ENCODE measurements at places on chromosomes 5 and 9.

DNA sequence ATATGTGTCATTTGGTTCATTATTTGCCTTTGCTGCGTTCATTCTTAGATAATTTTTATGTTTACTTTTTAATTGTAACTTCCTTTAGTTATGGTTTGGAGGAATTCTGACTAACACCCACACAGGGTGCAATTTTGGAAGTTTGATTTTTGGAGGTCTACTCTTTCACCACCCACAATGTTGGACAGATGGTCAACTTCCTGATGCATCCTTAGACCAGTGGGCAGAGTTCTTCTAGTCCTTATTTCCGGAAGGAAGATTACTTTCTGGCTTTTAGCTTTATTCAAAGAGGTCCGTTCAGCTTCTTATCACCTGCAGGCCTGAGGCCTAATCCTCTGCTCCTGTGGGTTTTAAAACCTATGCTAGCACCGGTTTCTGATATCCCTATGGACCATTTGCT, 126.7 kb downstream of the MTX3 start:
- DNase-seq = no peak

GRCh38 chr5:141815051-141815795, 63.0 kb downstream of the PCDH1 start:
- no peak for DNase-seq

DNA sequence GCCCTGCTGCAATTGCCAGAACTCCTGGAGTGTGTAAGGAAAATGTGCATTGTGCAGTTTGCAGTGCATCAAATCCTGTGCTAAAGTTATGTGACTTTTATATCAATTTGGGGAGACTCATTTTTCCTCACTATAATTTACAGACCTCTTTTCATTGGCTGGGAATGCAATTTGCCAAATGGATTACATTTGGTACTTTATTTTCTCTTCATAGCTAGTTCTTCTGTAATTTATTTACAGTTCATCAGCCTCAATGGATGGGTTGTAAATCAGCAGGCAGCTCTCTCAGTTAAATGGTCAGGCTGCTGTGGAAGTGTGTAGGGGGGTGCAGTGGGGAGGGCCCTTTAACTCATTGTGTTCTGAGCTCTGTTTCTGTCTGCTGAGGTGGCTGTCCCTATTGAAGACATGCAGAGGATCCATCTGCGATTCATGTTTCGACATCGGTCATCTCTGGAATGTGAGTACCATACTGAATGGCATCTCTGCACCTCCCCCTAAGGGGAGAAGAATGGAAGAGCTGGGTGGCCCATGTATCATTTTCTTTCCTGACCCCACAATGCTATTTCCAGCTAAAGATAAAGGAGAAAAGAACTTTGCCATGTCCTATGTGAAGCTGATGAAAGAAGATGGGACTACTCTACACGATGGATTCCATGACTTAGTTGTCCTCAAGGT, 74.6 kb downstream of the DOCK2 start:
- no peak for DNase-seq

DNA sequence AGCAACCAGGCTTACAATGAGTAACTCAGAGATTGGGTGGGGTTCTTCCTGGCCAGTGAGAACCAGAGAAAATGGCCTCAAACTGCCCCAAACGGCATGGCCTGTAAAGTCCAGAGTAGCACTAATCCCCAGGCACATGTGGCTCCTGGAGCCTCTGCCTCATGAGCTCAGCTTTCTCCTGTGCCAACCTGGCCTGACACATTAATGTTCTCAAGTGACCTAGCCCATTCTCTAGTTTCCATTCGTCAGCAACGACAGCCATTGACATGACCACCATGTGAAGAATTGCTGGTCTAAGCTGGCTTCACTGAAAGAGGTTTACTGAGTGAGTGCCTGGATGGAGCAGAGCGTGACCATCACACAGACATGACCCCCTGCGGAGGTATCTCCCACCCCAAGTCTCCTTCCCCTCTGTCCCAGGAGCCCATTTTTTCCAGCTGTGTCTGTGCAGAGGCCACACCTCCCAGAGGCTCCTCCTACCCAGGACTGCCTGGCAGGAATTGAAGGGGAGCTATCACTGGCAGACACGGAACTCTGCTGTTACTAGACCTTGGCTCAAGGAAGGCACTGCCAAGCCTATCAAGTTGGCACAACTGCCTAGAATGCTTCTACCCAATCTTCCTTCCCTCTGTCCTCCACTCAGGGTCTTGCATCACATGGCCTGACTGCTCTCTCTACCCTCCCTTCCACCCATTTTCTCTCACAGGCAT, 59.0 kb upstream of the BOD1 start:
- no peak for DNase-seq

GRCh38 chr9:10112070-10112469, 500.7 kb downstream of the PTPRD start:
- no peak for DNase-seq
